ENCODE measurements at places on chromosomes 2 and 18. TPM values are rescaled to one million over a fixed set of nuclear protein-coding genes. Genes with fewer than 3 reads are reported as not detected.

DNA sequence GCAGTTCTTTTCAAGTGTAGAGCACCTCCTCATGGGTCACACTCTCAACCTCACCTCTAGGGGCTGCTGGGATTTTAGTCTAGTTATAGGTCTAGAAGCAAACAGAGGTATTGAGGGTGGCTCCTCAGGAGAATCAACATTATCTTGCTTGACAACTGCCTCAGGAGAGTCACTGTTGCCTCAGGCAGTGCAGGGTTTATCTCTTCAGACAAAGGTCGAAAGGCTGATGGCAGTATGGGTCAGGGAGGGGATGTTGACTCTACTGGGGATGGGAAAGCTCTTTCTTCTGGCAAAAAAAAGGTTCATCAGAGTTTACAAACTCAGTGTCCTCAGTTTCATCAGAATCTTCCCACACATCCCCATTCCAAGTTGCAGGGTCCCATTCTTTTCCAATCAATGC lies 24.0 kb downstream of the DTNA start:
- DNase-seq, result no peak

GRCh38 chr2:44579115-44579836 lies 217.5 kb downstream of the CAMKMT start:
- DNase-seq, result no peak

- DNase-seq, result no peak
Observed at GRCh38 chr2:184481865-184482264, 116.5 kb upstream of the ZNF804A start.

DNA sequence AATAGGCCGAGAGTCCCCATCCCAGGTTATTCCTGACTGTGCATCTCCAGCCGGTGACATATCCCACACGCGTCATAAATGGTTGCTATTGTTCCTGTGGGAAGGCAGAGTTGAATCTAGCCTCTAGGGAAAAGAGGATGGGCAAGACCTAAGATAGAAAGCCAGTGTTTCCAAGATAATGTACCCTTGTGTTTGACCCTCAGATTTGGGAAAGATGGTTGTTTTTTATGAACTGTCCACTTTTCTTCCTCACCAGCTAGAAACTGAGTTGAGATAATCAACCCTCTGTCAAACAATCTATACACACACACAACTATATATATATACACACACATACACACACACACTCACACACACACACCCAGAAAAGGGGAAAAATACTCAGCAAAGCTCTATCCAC lies 131.0 kb downstream of the PRKCE start:
- no peak for DNase-seq

DNA sequence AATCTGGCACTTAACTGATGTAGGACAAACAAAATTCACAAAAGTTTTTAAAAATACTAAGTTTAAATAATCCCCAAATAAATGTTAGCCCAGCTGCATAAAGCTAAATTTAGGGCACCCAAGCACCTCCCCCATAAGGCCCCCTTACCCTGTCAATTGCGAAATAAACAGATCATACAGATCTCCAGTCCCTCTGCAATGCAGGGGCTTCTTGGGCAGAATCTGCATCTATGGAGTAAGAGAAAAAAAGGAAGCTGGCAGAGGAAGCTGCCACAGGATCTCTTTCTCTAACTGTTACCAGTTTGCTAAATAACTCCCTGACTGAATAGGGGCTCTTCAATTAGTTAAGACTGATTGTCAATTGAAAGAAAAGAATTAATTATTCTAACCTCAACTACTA lies 117.7 kb downstream of the MEMO1 start:
- no peak for DNase-seq

- no peak for DNase-seq
Observed at GRCh38 chr2:237626813-237627440, 460 bp upstream of the LRRFIP1 start.

DNA sequence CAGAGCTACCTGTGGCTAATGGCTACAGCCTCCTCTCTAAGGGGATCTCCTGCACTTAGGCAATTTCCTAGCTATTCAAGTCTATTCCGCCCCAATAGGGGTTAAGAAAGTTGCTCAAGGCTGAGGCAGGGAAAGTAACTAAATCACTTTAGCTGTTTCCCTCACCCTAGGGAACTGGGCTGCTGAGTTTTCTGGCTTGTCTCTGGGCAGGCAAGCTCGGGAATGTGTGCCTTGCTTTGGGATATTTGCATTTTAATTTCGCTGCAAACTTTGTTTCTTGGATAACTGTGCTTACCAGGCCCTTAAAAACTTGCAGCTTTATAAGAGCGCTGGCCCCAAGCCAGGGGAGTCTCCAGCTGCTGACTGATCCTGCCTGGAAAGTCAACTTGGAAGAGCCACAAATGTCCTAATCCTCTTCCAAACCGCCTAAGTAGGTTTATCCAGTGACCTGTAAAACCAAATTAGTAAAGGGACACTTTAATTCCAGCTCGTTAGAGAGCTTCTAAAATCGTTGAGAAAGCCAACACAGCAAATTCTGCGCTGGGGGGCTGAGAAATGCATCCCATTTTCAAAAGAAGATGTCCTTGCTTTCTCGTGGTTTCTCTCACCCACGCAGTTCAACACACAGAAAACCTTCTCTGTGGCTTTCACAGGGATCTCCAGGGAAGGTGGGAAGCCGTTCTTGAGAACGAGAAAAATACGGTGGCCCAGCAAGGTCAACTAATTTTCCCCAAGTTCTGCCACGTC lies 59.5 kb upstream of the SP3 start:
- DNase-seq, result no peak

- DNase-seq, result no peak
Observed at GRCh38 chr2:218393750-218394290, 5.8 kb upstream of the CTDSP1 start.

DNA sequence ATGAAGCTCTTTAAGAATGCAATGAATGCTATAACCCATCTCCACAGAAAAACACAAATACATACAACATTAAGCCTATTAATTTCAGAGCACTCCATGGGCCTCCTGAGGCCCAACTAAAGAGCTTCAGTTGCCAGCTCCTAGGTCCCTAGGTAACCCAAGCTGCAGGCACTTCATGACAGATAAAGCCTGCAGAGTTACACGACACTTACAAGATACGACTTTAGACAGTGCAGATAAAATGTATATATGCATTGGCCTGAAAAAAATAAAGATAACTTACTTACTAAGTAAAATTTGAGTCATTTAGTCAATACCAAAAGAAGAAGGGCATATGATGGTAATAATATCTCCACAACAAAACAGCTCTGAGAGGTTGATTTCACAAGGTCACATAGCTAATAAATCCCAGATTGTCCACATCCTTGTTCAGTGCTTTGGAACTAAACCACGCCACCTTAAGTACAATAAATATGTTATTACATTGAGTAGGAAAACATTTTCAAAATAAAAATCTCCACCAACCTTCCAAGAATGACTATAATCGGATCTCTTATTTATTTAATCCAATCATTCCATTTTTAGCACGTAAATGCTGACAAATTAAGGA lies 3.4 kb downstream of the MAP4K3 start:
- DNase-seq, result no peak

- DNase-seq, result no peak
Observed at GRCh38 chr2:217911283-217912097, 91.3 kb downstream of the TNS1 start.

GRCh38 chr2:195594248-195594647 lies 62.8 kb upstream of the SLC39A10 start:
- DNase-seq, result no peak

GRCh38 chr18:71743634-71744033 lies 800.5 kb downstream of the CBLN2 start:
- DNase-seq, result no peak

DNA sequence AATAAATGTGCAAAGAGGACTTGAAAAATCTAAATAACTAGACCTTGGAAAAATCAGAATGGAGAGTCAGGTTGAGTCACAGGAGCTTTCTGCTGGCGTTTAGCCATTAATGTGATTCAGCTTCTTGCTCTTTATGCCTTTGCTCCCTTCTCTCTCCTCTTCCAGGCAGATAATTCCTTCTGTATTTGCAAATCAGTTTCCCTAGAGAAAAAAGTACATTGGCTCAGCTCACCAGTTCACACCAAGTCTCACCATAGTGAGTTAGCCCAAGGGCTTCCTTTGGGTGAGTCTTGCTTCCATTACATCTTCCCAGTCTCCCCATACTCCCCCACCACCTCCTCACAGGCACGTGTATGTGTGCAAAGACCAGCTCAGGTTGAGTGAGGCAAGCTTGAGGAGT lies 73.6 kb downstream of the CYBRD1 start:
- DNase-seq, result no peak

DNA sequence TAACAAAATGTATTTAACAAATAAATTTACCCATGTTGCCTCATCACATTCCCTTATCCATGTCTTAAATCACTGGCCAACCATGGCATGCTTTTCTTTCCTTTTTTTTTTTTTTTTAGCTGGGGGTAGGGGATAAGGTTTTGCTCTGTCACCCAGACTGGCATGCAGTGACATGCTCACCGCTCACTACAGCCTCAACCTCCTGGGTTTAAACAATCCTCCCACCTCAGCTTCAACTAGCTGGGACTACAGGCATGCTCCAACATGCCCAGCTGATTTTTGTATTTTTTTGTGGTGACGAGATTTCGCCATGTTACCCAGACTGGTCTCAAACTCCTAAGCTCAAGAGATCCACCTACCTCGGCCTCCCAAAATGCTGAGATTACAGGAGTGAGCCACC lies 266.4 kb downstream of the THSD7B start:
- DNase-seq, result no peak

GRCh38 chr2:19287324-19287723 lies 71.1 kb downstream of the OSR1 start:
- no peak for DNase-seq

GRCh38 chr2:43407935-43408334 lies 181.5 kb upstream of the ZFP36L2 start:
- no peak for DNase-seq

GRCh38 chr2:130372055-130372832 lies 16.4 kb downstream of the PTPN18 start:
- peak; percentile 94 for DNase-seq

DNA sequence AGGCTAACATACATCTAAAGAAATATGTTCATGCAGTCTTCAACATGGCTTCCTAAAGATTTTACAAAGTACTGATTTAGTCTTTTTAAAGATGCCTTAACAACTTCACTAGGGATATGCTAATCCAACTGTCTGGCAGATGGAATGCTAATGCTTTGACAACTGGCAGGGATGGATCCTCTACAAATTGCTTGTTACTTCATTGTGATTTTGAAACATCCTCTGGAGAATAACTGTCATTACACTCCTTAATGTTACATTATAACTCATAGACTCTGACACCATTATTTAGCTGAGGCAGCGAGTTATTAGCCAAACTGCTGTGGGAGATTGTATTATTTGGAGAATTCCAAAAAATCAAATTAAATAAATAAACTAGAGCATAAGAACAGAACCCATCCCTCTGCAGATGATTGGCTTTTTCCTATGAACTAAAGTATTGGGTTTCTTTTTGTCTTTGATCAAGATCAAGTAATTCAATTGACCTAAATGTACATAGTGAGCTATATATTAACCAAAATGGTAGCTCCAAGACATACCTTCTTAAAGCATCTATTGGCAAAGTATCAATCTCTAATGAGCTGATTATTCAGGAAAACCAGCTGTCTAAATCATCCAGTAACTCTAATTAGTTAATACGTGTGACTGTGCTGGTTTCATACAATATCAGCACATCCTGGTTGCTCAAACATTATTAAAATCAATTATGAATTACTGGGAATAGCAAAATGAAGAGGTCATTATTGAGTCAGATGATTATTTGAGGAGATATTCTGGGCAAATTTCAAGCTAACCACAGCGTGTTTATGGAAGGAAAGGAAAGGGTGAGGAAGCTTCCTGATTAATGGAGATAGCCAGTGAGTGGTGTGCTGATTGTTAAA lies 321.3 kb upstream of the TFPI start:
- DNase-seq, result no peak

GRCh38 chr2:127942002-127942401 lies 56.2 kb upstream of the AMMECR1L start:
- no peak for DNase-seq

DNA sequence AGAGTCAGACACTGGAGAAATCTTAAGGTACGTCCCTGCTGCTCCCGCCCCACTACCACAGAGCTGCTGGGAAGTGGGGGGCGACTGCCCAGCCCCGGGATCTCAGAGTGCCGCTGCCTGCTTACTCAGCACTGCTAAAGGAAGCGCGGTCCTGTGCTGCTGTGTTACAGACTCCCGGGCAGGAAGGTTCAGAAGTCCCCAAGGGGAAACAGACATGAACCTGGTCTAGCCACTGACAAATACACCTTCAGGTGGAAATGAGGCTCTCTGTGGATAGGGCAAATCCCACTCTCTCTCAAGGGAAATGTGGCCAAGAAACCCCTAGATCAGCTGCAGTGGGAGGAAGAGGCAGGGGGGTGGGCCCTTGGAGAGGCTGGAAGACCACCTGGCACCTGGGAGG lies 13.7 kb downstream of the MTERF4 start:
- no peak for DNase-seq

DNA sequence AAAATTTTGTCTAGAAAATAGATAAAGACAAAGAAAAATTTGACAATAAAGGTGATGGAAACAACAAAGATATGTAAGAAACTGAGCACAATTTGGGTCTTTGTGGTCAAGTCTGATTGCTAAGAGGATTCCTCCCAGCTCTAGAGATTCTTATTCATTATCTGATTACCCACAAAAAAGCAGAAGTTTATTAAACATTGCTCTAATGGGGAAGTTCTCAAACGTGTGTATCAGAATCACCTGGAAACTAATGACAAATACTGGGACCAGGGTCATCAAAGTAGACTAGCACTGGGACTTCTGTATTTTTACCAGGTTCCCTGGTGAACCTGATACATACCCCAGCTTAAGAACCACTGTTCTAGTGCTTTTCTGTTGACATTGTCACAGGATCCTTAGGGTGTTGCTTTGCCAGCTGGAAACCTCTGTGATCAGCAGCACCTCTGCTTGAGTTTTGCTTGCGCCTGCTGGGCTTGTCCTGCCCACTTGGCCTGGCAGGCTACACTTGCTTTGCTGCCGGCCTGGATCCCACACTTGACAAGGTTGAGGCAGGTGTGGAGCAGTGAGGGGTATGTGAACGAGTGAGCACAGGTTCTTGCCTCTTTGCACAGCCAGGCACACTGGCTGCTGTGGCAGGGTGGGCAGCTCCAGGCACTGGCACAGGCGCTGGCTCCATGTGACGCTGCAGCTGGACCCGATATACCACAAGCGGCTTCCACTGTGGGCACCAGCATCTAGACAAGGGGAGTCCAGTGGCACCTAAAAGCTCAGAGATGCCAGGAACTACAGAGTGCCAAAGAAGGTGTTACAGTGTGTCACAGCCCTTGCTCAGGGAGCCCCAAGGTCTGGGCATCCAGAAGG lies 6.2 kb upstream of the GORASP2 start:
- DNase-seq, result no peak

GRCh38 chr2:132449868-132450267 lies 33.3 kb downstream of the GPR39 start:
- no peak for DNase-seq

CGREF1 gene
- total RNA-seq, result 0.48 TPM

MARCO gene
- 0.92 TPM for total RNA-seq

ALPG gene
- not detected for total RNA-seq

ADGRF3 gene
- 0.51 TPM for total RNA-seq

TFPI gene
- total RNA-seq, result 22.3 TPM

CYTIP gene
- total RNA-seq, result 2.5 TPM

CFAP65 gene
- total RNA-seq, result not detected

SRD5A2 gene
- total RNA-seq, result not detected

REG3A gene
- not detected for total RNA-seq

TM4SF20 gene
- total RNA-seq, result not detected

Data from cardiac septum (tissue), 1 donor.